ENCODE measurements at places on chromosomes 6 and 20. TPM values are rescaled to one million over a fixed set of nuclear protein-coding genes. Genes with fewer than 3 reads are reported as not detected.
A peak's percentile ranks its signal among the peaks of the same experiment; 100 is the strongest.

- no peak overlapping the region for H3K4me3 ChIP-seq
- H3K4me1 ChIP-seq, result peaks cover 12% of the 10 kb centered on the region
- no peaks in the 10 kb centered on the region for H3K36me3 ChIP-seq
- H3K27me3 ChIP-seq, result peaks cover 38% of the 10 kb centered on the region
- no peak overlapping the region for H3K27ac ChIP-seq
- DNase-seq, result no peak
These were observed 5.4 kb downstream of the TRIM15 start for GRCh38 chr6:30168741-30169140.

DNA sequence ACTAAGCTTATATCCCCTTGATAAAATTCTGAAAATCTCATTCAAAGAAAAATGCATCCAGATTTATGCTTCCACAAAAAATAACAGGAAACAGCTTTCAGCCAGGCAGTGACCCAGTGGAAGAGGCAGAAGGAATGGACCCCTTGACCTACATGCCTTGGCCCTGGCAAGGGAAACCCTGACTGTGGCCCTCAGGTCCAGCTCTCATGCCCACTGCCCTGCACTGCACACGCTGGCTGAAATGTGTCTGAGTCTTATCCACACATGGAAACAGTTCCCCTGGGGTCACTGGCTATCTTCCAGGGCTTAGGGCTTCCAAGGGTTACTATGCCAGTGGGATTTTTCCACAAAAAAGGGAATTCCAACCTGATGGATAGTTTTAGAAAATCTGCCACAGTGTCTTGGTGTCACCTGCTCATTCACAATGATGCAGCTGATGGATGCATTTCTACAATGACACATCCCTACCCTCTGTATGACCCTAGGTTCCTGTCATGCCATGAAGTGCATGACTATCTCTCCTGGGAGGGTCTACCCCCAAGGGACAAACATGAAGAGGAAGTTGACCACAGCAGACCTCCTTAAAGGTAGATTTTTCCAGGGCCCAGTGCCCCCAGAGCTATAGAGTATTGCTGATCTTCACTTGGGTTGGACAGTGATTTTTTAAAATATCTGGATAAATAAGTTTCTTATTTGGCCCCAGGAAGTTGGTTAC lies 121.9 kb upstream of the CD93 start:
- no peak overlapping the region for H3K4me3 ChIP-seq
- H3K27me3 ChIP-seq, result peaks cover 8% of the 10 kb centered on the region
- no peaks in the 10 kb centered on the region for H3K36me3 ChIP-seq
- no peaks in the 10 kb centered on the region for H3K4me1 ChIP-seq
- no peak overlapping the region for H3K27ac ChIP-seq

DNA sequence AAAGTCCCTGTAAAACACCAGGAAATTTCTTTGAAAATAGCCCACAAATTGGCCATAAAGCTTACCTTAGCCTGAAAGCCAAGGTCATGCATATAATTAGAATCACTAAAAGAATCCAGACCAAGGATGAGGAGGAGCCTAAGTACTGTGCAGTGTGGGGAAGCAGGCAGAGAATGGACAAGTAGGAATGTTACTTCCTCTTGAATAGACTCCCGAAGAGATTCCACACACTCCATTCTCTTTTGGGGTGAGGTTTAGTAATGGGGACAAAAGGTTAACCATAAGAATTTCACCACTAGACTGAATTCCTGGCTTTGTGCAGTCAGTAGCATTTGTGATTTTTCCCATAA lies 27.5 kb upstream of the MARCKS start:
- H3K27ac ChIP-seq, result no peak overlapping the region
- no peak overlapping the region for H3K4me3 ChIP-seq
- no peaks in the 10 kb centered on the region for H3K4me1 ChIP-seq
- H3K36me3 ChIP-seq, result no peaks in the 10 kb centered on the region
- peaks cover 14% of the 10 kb centered on the region for H3K27me3 ChIP-seq
- no peak for DNase-seq

DNA sequence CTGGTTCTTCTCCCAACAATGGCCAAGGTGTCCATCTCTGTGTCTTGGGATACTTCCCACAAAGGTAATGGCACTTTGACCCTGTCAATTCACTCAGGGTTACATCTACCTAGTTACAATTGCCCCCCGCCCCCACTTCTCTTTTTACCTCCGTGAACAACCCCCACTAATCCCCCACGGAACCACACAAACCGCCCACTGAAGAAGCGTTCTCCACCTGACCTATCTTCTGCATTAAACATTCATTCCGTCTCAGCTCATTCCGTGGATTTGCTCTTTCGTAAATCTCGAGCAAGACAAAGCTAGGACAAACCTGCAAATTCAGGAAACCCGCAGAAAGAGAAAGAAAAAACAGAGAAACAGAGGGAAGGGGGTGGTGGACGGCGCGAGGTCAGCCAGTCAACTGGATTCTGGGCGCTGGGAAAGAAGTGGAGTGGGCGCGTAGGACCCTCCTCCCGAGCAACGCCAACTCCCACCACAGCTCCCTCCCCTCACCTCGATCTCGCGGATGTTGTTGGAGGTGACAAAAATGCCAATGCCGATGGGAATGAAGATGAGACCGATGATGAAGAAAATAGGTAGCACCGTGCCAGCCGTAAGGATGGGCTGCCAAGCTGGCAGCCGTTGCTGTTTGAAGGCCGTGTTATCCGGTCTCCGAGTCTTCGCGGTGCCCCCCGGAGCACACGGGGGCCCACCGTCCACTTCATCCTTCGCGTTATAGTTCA lies 523 bp downstream of the TMEM30A start:
- H3K4me3 ChIP-seq, result no peak overlapping the region
- H3K27ac ChIP-seq, result no peak overlapping the region
- H3K36me3 ChIP-seq, result peaks cover 4% of the 10 kb centered on the region
- peaks cover 55% of the 10 kb centered on the region for H3K4me1 ChIP-seq
- no peaks in the 10 kb centered on the region for H3K27me3 ChIP-seq
- peak; percentile 35 for DNase-seq

GRCh38 chr6:112764377-112764776 lies 417.2 kb downstream of the RFPL4B start:
- H3K27ac ChIP-seq, result no peak overlapping the region
- no peak for DNase-seq
- no peak overlapping the region for H3K4me3 ChIP-seq
- H3K27me3 ChIP-seq, result no peaks in the 10 kb centered on the region
- H3K4me1 ChIP-seq, result no peaks in the 10 kb centered on the region
- no peaks in the 10 kb centered on the region for H3K36me3 ChIP-seq

DNA sequence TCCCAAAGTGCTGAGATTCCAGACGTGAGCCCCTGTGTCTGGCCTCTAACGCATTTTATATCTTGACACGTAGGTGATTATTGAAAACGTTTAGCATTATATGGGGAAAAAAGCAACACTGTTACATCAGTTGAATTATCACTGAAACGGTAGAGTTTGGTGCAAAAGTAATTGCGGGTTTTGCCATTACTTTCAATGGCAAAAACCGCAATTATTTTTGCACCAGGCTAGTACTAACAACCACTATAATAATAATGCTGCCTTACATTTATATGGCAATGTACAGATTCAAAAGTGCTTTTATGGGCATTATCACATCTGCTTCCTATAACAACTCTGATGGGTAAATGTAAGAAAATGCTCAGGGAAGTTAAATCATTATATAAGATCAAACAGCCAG lies 57.3 kb downstream of the OPRM1 start:
- H3K4me1 ChIP-seq, result no peaks in the 10 kb centered on the region
- no peaks in the 10 kb centered on the region for H3K36me3 ChIP-seq
- H3K27ac ChIP-seq, result no peak overlapping the region
- no peak for DNase-seq
- H3K4me3 ChIP-seq, result no peak overlapping the region

- DNase-seq, result no peak
- peaks cover 30% of the 10 kb centered on the region for H3K36me3 ChIP-seq
These were observed 202.2 kb downstream of the TASP1 start for GRCh38 chr20:13436530-13436929.

GRCh38 chr6:169858935-169859351 lies 107.5 kb downstream of the ERMARD start:
- peaks cover 5% of the 10 kb centered on the region for H3K4me1 ChIP-seq

GRCh38 chr20:2538931-2539720 lies 2.8 kb downstream of the TMC2 start:
- H3K4me3 ChIP-seq, result no peak overlapping the region
- H3K4me1 ChIP-seq, result no peaks in the 10 kb centered on the region
- H3K36me3 ChIP-seq, result no peaks in the 10 kb centered on the region
- peaks cover 24% of the 10 kb centered on the region for H3K27me3 ChIP-seq
- H3K27ac ChIP-seq, result no peak overlapping the region

GRCh38 chr6:75280131-75280855 lies 4.3 kb downstream of the TMEM30A start:
- peaks cover 63% of the 10 kb centered on the region for H3K4me1 ChIP-seq
- peak overlapping the region; percentile 53 for H3K27ac ChIP-seq
- DNase-seq, result no peak
- H3K27me3 ChIP-seq, result no peaks in the 10 kb centered on the region
- H3K36me3 ChIP-seq, result peaks cover 16% of the 10 kb centered on the region
- no peak overlapping the region for H3K4me3 ChIP-seq

RAET1E gene
- not detected for total RNA-seq

GPX5 gene
- total RNA-seq, result not detected

PXT1 gene
- 0.14 TPM for total RNA-seq

GRM4 gene
- 0.11 TPM for total RNA-seq

SLC17A1 gene
- total RNA-seq, result not detected

C6orf141 gene
- total RNA-seq, result 1.1 TPM

Measured in activated CD4-positive, alpha-beta T cell treated with anti-CD3 and anti-CD28 coated beads for 36 hours (primary cell).